GM19239 (cell line): ENCODE measurements at places on chromosomes 7 and 10.
A peak's percentile ranks its signal among the peaks of the same experiment; 100 is the strongest.

GRCh38 chr7:117134889-117135552, 181.7 kb downstream of the ST7 start:
- no peak for DNase-seq

DNA sequence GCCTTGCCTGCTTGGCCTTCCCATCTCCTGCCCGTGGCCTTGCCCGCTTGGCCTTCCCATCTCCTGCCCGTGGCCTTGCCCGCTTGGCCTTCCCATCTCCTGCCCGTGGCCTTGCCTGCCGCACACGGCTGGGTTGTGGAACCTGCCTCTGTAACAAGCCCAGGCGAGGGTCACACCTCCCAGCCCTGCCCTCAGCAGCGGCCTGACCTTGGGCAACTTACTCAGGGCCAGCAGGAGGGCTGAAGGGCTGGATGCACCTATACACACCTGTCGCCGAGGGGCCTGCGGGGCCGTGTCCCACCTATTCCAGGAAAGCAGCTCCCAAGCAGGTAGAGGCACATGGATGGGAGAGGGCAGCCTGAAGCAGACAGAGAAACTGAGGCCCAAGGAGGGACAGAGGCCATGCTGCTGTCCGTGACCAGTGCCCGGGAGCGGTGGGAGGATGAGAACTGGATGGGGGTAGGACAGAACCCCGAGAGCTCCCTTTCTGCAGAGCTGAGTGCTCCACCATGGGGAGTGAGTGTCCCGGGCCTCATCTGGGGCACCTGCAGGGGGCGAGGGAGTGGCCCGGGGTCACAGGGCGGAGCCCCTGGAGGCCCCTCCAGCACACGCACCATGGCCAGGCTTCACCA, 277.6 kb downstream of the ELFN1 start:
- DNase-seq = no peak

- peak; percentile 42 for DNase-seq
Measured at GRCh38 chr7:39465055-39465929, 100.9 kb upstream of the YAE1 start.

DNA sequence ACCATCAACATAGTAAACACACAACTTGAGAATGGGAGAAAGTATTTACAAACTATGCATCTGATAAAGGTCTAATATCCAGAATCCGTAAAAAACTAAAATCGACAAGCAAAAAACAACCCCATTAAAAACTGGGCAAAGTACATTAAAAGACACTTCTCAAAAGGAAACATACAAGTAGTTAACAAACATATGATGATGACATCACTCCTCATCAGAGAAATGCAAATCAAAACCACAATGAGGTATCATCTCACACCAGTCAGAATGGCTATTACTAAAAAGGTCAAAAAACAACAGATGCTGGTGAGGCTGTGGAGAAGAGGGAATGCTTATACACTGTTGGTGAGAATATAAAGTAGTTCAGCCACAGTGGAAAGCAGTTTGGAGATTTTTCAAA, 125.1 kb downstream of the TFPI2 start:
- DNase-seq = no peak

GRCh38 chr7:156496363-156496769, 144.2 kb upstream of the RNF32 start:
- DNase-seq = no peak

- no peak for DNase-seq
Measured at GRCh38 chr7:38881015-38881414, 28.0 kb downstream of the VPS41 start.
